Activated T-cell treated with anti-CD3 and anti-CD28 coated beads, Interleukin-2, amount 50 U/mL, for 24 hours (primary cell): ENCODE measurements at places on chromosomes 13 and 19.

GRCh38 chr13:99871249-99871898, 100.2 kb downstream of the ZIC5 start:
- DNase-seq = no peak

GRCh38 chr13:57748096-57748495, 116.6 kb downstream of the PCDH17 start:
- DNase-seq = no peak

DNA sequence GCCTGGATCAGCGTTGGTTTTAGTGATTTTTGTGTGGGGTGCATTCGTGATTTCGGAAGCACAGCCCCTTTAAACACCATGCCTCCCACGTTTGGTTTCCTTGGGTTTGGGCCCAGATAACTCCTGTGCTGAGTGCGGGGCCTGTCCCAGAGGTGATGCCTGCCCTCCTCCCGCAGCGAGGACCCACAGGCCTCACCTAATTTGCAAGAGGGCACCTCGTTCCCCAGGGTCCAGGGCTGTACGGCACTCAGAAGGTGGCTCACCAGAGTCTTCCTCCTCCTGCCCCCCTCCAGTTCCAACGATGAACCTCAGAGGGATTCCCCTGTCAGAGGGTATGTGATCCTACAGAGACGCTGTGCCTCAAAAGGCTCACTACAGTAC, 54.3 kb upstream of the SOX1 start:
- no peak for DNase-seq

- peak; percentile 65 for DNase-seq
Observed at GRCh38 chr19:2014731-2015607, 545 bp downstream of the BTBD2 start.

- no peak for DNase-seq
Observed at GRCh38 chr13:27969082-27969865, at the start of gene CDX2. TSS of gene CDX2 (minus strand) at chr13:27969315. CDS start at chr13:27969006, 309 bp downstream.

DNA sequence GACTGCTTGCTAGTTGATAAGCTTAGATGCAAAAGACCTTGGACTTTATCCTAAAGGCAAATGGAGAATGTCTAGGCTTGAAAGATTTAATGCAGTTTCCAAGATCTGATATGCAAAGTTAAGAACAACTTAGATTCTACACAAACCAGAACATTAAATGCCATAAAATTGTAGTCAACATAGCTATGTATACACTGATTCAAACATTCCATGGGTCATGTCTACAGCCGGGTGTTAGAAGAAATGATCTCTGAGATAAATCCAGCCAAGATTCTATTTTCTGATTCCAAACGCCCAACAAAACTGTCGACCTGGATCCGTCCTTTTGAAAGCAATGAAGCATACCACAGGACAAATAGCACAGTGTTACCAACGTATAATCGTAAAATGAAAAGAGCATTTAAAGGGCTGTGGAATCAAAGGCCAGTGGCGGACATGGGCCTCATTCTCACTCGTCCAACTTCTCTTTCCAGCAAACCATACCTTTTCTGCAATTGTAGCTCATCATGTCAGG, 52.7 kb downstream of the KCTD12 start:
- no peak for DNase-seq

GRCh38 chr19:42280815-42281145, 11.7 kb downstream of the CIC start:
- no peak for DNase-seq

DNA sequence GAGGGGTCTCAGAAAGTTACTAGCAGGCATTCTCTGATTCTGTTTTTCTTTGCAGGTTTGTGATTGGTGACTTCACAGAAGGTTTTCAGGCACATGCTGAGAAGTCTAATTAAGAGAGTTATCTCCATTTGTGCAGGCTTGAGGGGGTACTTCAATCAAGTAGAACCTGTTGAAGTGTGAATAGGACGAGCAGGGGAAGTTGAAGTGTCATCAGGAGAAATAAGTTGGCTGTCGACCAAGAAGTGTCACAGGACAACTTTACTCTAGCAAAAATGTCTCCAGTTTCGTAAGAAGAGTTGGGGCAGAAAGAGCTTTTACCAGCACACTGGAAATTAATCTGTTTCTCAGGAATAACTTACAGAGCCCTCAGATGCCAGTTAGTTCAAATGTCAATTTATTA, 576.5 kb upstream of the SLITRK5 start:
- DNase-seq = no peak

- DNase-seq = no peak
Observed at GRCh38 chr13:106182404-106182803, 353.1 kb downstream of the EFNB2 start.

- no peak for DNase-seq
Observed at GRCh38 chr13:19345158-19345557, 163.5 kb upstream of the TUBA3C start.

DNA sequence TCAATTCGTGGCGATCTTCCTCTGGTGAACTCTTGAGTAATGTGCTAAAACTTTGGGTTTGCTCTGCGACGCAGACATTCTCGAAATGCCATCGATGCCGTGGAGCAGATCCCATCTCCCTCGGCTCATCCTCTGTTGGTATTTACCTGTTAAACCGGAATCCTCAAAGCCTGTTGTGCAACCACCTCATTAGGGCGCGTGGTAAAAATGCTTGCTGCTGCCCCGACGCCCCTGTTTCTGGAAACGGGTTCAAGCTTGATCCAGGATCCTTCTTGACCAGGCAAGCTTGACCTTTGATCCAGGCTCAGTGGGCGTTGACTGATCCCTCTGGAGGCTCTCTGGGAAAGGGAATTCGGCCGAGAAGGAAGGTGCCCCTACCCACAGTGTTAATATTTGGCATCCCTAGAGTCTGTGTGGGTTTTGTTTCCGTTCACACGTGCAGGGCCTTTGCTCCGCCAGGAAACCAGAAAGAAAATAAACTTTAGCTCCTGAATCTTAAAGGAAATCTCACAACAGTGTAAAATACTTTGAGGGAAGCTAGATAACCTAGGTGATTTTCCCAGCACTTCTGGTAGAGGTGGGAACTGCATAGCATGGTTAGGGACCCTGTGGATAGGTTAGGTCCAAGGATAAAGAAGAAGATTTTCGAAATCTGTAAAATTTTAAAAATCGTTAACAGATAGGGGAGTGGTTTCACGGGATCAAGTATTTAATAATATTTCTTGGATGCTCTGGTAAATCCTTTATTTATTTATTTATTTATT, 1.1 kb downstream of the LSM14A start:
- DNase-seq = no peak

DNA sequence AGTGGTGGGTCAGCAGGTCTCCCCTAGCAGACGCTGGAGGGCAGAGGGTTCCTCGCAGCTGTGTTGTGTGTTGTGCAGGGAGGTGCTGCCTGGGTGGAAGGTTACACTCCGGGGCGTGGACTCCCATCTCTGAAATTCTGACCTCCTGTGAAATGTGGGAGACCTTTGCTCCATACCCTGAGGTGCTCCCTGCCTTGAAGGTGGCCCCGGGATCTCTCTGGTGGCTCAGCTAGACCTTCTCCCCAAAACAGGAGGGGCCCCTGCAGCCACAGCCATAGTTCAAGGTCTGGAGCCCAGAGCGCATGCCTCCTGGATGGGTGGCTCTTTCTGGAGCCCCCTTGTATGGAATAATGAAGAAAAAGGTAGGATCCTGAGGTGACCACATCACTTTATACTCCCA, 70.2 kb downstream of the SOX1 start:
- DNase-seq = no peak

- DNase-seq = no peak
Observed at GRCh38 chr19:39434123-39435076, 1.3 kb downstream of the RPS16 start.

- peak; percentile 63 for DNase-seq
Observed at GRCh38 chr13:32537580-32538142, 934 bp downstream of the N4BP2L2 start.

DNA sequence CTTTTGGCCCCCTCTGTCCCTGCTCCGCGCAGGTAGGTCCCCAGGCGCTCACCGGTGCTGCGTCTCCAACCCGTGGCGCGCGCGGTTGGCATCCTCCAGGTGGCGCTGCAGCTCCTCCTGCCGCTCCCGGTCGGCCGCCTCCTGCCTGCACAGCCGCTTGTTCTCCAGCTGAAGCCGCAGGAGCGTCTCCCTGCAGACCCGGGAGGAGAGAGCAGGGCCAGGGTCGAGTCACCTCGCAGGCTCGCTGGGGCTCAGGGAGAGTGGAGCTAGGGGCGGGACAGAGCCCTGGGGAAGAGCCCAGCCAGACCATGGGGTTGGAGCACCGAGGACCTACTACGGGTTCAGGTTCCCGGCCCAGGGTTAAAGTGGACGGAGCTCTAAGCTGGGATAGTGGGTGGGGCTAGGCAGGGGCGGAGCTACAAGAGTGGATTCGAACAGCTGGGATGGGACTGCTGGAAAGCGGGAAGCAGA, 9.3 kb downstream of the HOOK2 start:
- peak; percentile 91 for DNase-seq

DNA sequence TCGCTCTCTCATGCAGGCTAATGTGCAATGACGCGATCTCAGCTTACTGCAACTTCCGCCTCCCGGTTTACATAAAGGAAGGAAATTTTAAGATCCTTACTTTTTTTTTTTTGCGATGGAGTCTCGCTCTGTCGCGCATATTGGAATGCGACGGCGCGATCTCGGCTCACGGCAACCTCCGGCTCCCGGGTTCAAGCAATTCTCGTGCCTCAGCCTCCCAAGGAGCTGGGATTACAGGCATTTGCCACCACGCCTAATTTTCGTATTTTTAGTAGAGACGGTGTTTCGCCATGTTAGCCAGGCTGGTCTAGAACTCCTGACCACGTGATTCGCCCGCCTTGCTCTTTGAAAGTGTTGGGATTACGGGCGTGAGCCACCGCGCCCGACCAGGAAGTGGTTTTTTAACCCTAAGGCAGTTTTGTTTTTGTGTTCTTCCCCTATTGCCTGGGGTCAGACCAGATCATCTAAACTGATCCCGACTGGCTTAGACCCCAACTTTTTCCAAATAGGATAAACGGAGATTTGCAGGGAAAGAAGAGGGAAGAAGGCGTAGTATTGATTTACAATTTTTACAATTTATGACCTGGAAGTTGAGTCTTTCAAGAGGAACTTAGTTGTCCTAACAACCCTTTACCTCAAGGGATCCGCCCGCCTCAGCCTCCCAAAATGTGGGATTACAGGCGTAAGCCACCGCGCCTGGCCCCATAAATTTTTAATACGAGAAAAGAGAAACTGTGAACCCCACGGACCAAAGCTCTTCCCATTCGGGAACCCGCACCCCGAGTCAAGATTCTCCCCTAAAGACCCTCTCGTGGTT, 142.0 kb downstream of the ZNF737 start:
- peak; percentile 49 for DNase-seq

- DNase-seq = no peak
Observed at GRCh38 chr13:23086968-23087623, 93.7 kb upstream of the SGCG start.

GRCh38 chr19:7507884-7508283, 8.0 kb upstream of the ZNF358 start:
- no peak for DNase-seq

- DNase-seq = no peak
Observed at GRCh38 chr13:30241532-30241931, 65.8 kb downstream of the KATNAL1 start.

GRCh38 chr13:45718063-45718462, 15.9 kb downstream of the CBY2 start:
- DNase-seq = no peak

DNA sequence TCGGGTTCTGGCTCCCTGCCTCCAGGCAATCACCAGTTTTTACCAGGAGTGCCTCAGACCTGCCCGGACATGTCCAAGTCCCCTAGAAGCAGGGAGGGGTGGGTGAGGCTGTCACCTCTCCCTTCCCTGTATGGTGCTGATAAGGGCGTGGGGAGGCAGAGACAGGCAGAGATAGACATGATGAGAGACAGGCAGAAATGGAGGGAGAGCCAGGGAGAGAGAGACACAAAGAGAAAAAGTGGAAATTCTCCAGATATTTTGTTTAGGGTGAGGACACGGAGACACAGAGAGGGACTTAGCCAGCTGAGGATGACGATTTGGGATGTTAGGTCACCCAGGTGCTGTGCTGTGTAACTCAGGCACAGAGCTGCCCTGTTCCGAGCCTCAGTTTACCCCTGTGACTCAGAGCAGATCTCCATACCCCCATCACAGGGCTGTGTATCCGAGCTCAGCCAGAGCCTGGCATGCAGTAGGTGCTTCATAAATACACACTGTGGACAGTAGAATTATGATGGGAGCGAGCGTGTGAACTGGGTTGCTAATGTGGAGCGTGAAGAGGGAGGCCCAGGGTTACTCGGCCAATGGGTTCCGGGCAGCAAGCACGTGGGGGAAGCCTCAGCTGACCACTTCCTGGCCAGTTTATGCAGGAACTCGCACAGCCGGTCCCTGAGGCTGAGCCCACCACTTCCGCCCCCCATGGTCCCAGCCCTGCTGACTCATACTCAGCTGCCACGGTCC, 11.9 kb upstream of the GDF15 start:
- peak; percentile 58 for DNase-seq

DNA sequence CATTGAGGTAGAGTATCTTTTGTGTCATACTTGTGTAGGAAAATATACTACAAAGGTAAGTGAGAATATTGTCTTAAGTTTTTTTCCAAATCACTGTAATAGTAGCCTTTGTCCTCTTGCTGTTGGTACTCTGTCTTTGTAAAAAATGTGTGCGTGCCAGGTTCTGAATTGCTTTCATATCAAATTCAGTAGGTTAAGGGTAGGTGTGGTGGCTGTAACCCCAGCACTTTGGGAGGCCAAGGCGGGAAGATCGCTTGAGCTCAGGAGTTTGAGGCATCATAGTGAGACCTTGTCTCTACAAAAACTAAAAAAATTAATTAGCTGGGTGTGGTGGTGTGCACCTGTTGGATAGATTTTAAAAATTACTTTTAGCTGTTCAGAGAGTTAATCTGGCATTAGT, 46.6 kb downstream of the GARRE1 start:
- DNase-seq = no peak

DNA sequence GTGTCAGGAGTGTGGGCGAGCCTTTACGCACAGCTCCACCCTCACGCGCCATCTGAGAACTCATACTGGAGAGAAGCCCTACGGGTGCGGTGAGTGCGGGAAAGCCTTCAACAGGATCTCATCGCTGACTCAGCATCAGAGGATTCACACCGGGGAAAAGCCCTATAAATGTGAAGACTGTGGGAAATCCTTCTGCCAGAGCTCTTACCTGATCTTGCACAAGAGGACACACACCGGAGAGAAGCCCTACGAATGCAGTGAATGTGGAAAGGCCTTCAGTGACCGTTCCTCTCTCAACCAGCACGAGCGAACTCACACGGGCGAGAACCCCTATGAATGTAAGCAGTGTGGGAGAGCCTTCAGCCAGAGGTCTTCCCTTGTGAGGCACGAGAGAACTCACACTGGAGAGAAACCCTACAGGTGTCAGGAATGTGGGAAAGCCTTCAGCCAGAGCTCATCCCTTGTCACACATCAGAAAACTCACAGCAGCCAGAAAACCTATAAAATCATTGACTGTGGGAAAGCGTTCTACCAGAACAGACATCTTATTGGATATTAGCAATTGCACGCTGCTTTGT, 6.9 kb upstream of the ZNF555 start:
- no peak for DNase-seq
